Activated T-helper 17 cell treated with anti-CD3 and anti-CD28 coated beads, Interleukin-2, amount 50 U/mL, for 72 hours (primary cell): ENCODE measurements at places on chromosomes 6 and 20.

- ATAC-seq: no peak
Observed at GRCh38 chr20:6908673-6909072, 141.2 kb downstream of the BMP2 start.

- ATAC-seq: no peak
Observed at GRCh38 chr20:22752324-22752723, 168.0 kb upstream of the FOXA2 start.

DNA sequence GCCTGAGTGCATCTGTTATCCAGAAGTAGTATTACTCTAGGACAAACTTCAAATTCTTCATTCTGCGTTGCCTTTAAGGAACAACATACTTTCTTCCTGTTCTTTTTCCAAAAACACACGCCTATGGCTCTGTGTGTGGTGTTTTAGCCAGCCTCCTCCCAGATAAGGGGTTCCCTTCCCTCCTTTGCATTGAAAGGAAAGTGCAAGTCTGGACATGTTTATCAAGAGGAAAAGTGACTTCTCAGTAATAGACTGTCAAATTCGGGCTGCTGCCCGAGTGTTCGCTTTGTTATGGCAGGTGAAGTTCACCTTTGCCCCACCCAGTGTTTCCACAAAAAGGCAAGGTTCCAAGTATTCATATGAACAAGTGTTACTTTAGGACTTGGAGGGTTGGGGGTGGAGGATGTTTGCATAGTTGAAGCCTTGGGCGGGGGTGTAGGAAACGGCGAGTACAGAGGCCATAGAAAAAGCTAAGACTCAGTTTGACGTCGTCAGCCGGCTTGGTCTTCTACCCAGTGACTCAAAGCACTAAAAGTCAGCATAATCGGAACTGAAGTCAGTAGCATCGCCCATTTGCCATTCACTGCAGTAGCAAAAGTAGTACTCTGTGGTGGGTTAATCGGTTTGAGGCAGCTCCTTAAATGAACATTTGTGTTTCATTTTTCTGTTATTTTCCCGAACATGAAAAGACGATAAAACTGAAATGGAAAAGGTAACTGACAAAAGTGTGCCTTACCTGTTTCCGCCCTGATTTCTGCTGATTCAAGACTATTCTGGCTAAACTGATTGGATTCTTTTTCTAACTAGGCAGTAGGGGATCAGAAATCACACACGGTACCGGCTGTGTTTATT lies 12.5 kb downstream of the PRDM1 start:
- peak; percentile 73 for ATAC-seq

- no peak for ATAC-seq
Observed at GRCh38 chr6:73866305-73866704, 170.3 kb downstream of the CD109 start.

DNA sequence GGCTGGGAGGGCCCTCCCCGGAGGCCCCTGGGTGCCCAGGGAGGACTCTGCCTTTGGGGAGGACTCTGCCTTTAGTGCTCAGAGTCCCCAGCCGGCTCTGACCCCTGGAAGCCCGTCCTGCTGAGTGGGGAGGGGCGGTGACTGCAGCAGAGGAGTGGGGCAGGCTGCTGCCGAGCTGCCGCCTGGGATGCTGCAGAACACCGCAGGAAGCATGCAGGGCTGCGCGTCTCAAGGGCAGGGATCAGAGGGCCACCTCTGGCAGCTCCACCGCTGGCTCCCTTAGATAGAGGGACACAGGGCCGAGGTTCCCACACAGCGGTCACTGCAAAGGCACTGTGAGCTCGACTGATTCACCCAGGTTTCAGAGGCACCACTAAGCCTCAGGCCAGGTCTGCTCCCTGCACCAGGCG lies 82.2 kb upstream of the GATA5 start:
- no peak for ATAC-seq

DNA sequence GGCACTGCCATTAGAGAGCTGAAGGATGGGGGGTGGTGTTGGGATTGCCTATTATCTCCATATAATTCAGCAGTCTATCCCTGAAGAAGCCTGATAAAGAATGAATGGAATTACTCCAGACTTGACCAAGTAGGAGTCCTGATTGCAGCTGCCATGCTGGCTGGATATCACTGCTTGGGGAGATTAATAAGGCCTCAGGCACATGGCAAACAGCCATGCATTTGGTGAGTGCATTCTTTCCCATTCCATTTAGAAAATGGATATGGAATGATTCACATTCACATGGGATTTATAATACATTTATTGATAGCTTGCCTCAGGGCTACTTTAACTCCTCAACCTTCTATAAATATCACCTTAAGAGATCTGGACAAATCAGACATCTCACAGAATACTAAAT lies 49.6 kb upstream of the HLA-A start:
- ATAC-seq: no peak

- ATAC-seq: no peak
Observed at GRCh38 chr6:111661541-111662061, 55.9 kb upstream of the TRAF3IP2 start.

- ATAC-seq: no peak
Observed at GRCh38 chr20:3990716-3991115, 24.6 kb downstream of the RNF24 start.

- no peak for ATAC-seq
Observed at GRCh38 chr20:14997791-14998190, 660.4 kb upstream of the FLRT3 start.

DNA sequence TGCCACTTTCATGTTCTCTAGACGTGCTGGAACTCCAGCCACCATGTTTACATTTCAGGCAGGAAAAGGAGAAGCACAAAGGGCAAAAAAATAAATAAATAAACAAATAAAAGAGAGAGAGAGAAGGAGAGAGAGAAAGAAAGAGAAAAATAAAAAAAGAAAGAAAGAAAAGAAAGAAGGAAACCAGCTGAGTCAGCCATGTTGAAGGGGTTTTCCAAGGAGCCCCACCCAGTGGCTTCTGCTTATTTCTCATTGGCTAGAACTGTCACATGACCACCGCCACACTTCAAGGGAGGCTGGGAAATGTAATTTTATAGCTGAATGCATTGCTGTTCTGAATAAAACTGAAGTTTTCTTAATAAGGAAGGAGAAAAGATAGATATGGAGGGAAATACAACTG lies 71.1 kb downstream of the BFSP1 start:
- no peak for ATAC-seq

GRCh38 chr6:74115674-74116073 lies 419.7 kb downstream of the CD109 start:
- ATAC-seq: no peak

DNA sequence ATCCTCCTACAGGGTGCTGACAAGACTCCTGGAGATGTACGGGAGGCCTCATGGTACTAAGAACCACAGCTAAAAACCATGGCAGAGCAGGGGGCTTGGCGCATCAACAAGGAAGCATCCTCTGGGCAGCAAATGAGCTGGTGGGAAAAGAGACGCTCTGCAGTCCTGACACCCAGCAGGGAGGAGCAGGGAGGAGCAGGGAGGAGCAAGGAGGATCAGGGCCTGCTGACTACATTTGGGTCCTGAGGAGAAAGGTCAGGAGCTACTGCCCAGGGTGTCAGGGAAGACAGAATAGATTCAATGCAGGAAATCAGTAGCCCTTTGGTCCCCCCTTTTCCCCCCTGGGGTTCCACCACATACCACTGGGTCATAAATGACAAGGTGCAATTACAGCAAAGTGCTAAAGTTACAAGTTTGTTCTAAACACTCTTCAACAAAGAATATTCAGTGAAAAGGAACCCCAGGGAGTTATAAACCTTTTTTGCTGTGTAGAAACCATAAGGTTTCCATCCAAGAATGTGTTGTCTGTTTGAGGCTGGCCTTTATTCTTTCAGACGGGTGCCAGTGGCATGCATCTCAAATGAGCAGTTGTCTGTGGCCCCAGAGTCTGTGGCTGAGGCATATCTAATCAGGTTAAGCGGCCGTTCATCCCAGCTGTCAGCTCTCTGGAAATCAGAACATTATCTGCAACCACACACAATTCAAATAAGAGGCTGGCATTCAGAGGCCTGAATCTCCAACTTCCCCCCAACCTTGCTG lies 325.0 kb downstream of the CDC5L start:
- ATAC-seq: no peak

- no peak for ATAC-seq
Observed at GRCh38 chr6:49662892-49663261, 26.2 kb upstream of the RHAG start.

DNA sequence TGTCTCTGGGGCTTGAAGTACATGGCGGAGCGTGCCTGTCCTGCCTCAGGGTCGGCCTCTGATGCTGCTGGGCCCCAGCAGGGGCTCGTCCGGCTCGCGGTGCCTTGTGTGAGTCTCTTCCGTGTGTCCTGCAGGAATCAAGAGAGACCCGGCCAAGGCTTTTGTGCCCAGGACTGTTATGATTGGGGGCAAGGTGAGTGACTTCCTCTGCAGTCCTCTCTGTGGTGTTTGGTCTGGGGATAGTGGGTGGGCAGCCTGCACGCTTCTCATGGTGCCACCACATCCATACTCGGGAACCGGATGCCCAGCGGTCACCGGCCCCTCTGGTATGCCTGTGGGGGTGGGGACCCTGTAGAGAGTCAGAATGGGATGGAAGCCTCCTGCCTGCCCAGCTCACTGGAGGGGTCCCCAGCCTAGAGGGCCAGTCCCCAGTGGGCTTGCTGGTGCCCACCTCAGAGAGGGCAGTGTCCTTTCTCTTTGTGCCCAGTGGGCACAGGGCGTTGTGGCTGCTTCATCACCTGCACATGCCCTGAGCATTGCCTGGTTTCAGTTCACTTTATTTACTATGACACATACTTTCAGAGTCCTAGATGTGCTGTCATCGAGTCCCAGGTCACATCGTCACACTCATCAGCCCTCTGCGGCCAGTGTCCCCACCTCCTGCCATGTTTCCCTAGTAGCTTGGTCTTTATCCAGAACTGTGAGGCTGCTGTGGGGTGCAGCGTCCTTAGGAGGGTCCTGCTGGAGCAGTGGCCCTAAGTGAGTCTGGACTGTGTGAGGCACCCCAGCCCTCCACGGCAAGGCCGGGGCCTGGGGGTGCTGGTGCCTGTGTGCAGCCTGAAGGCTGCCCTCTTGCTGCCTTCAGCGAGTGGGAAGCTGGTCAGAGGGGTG lies 40.7 kb downstream of the PYGB start:
- ATAC-seq: peak; percentile 95

GRCh38 chr6:4780360-4780812 lies 4.2 kb downstream of the CDYL start:
- ATAC-seq: no peak

GRCh38 chr6:114816678-114817077 lies 473.9 kb upstream of the HS3ST5 start:
- no peak for ATAC-seq

GRCh38 chr6:138909511-138909910 lies 78.5 kb downstream of the REPS1 start:
- no peak for ATAC-seq

GRCh38 chr6:76831299-76831698 lies 632.0 kb downstream of the HTR1B start:
- no peak for ATAC-seq

- ATAC-seq: no peak
Observed at GRCh38 chr6:30074331-30075093, 1.1 kb downstream of the RNF39 start.

DNA sequence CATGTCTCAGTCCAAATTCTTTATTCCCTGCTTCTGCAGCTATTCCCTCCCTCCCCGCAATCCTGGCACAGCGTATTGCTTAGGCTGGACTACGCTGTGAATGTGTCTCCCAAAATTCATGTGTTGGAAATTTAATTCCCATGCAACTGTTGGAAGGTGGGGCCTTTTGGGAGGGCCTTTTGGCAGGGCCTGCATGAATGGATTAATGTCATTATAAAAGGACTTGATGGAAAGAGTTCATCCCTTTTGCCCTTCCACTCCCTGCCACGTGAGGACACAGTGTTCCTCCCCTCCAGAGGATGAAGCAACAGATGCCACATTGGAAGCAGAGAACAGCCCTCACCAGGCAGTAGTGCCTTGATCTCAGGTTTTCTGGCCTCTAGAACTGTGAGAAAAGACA lies 20.4 kb upstream of the NOTCH4 start:
- ATAC-seq: no peak

DNA sequence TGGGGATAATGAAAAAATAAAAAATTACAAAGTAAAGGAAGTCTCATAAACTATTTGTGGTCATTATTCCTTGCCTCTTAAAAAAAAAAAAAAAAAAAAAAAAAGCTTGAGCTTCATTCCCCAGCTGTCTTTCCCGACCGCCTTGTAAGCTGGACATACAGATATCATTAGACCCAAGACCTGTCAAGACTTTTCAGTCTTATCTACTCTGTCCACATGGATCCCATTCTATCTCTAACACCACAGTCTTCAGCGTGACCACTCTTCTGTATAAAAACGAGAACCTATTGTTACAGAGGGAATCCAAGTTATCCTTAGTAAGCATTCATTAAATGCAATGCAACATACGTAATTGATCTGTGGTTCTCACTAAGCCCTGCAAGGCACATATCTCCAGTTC lies 423.5 kb downstream of the MEI4 start:
- ATAC-seq: no peak

DNA sequence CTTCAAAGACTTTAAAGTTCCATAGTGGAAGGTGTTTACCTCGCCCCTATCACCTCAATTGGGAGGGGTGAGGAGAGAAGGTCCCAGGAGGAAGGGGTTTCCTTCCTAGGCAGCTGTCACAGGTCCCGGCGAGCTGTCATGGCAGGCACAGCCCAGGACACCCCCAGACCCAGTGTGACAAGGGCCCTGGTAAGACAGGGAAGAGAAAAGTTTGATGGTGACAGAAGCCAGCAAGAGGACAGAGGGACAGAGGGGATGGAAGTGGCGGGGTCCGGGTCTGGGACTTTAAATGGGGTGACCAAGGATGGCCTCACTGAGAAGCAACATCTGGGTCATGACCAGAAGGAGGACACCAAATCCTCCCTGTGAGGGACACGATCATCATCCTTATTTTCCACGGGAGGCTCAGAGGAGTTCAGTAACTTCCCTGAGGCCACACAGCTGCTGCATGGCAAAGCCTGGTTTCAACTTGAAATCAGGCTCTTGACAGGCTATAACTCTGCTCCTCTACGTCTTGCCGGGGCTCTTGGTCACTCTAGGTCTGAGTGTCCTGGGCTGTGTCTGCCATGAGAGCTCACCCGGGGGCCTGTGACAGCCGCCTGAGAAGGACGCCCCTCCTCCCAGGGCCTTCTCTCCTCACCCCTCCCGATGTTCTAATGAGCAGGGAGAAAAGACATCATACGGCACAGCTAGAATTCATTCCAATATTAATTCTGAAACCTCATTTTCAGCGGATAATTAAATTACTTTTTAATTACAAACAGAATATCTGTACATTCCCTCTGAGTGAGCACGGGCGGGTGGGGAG lies 222.2 kb downstream of the PREX1 start:
- no peak for ATAC-seq

- ATAC-seq: no peak
Observed at GRCh38 chr6:41247882-41248705, 19.9 kb downstream of the TREML4 start.

GRCh38 chr6:70160276-70160675 lies 142.6 kb downstream of the COL9A1 start:
- ATAC-seq: no peak

GRCh38 chr6:166467436-166468000 lies 84.8 kb upstream of the MPC1 start:
- ATAC-seq: no peak

- no peak for ATAC-seq
Observed at GRCh38 chr20:44692932-44693480, 22.2 kb upstream of the CCN5 start.

DNA sequence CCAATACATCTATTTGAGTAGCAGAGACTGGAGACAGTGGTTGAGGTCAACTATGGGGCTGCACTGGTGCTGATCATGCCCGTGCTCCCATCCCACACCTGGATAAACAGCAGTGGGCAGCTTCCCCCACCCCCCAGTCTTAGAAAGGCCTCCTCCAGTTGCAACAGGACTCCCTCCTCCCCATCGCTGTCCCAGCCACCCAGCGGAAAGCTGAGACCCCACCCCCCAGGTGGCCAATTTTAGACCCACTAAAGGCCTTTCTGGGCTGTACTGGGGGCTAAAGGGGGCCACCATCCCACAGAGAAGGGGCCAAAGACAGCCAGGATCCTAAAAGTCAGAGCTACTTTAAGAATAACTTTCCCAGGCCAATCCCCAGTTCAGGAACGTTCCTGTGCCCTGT lies 1.2 kb upstream of the SSTR4 start:
- ATAC-seq: no peak
